ENCODE measurements at places on chromosomes 2 and 18.
A peak's percentile ranks its signal among the peaks of the same experiment; 100 is the strongest.

GRCh38 chr2:191645434-191646162 is 32.3 kb upstream of the NABP1 start:
- DNase-seq: no peak

- no peak for DNase-seq
These were observed 3.1 kb downstream of the STK39 start for GRCh38 chr2:168244318-168244717.

DNA sequence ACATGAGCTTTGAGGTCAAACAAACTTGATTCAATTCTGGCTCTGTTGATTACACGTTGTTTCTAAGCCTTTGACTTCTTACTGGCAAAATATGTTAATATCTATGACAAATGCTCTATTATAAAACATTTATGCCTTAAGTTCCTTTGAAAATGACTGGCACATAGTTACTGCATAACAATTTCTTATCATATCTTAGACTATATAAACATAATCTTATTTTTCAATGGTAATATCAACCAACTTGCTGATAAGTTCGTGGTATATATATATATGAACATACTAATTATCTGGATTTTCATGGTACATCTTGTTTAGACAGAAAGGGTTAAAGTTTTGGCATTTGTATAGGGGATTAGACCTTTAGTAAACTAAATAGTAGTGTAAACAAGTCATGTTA is 645.6 kb upstream of the ZNF804A start:
- no peak for DNase-seq

- no peak for DNase-seq
These were observed 794.2 kb upstream of the NXPH2 start for GRCh38 chr2:139574371-139574770.

GRCh38 chr18:5909125-5909524 is 13.8 kb upstream of the TMEM200C start:
- DNase-seq: no peak

DNA sequence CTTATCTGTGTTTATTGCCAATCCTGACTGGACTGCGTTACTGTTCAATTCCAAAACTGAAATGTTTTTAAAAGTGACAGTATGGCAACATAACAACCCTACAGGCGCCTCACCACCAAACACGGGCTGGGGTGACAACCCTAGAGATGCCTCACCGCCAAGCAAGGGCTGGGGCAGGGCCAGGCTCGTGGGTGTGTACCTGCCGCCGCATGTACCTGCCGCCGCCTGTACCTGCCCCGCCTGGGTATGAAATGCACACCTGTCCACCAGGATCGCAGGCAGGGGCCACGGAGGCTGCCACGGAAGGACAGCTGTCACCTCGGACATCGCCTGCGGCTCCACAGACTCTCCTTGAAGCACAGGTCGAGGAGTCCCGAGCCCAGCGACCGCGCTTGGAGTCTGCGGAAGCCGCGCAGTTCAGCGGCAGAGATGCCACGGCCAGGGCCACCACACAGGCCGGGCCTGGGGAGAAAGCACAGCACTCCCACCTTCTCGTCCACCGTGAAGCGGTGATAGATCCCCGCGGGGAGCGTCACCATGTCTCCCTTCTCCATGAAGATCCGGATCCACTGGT is 18.9 kb downstream of the ADI1 start:
- DNase-seq: no peak

GRCh38 chr2:68352651-68353391 is 12.3 kb upstream of the PLEK start:
- DNase-seq: no peak

DNA sequence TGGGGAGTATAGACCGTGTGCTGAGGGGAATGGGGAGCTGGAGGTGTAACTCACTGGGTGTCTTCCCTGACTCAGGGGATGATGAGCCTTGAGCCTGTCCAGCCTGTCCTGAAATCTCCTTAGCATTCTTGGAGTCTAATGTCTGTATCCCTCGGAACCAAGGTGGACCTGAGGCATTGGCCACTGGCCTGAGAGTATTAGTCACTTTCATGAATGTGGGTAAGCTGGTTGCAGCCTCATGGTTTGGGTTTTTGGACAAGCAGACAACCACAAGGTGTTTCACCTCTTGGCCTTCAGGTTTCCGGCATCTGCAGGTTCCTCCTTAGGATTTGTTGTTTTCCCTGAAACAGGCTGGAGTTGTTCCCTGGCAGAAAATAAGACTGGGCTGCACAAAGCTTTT is 63.2 kb downstream of the PRKCE start:
- no peak for DNase-seq

GRCh38 chr18:42087876-42088275 is 132.8 kb downstream of the PIK3C3 start:
- no peak for DNase-seq

DNA sequence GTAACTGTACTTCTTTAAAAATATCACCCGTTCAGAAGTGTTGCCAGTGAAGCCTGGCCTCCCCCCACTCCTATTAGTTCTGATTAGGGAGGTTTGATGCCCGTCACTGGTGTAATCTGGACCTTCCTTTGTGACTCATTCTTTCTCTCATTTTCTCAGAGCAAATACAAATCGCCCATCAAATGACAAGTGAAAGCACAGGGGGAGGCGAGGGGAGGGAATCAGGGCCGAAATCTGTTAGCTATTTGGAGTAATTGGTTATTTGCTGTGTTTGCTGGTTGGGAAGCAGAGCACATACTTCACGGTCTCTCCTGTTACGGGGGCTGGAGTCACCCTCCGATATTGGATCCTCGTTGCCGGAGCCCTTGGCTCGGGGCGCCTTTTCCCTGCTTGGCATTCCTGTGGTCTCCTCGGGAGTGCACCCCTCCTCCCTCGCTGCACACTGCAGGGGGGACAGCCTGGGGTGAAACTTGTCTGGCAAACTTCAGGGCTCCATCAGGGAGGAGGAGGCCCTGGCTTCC is 178.1 kb downstream of the DYSF start:
- DNase-seq: no peak

DNA sequence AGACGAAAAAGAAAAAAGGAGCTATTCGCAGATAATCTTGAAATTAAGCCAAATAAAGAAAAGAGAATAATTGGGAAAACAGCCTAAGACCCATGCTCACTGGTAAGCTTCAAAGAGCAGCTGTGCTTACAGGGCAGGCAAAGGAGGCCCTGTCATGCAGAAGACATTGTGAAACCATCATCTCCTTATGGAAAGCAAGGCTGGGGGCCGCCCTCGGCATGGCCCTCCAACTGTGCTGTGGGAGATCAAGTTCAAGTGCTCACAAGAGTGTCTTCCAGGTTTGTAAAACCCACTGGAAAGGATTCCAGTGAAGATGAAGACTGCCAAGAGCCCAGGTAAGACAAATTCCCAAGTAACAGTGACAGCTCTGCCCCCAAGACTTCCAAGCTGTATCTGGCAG is 32.2 kb downstream of the ACVR1 start:
- DNase-seq: no peak

DNA sequence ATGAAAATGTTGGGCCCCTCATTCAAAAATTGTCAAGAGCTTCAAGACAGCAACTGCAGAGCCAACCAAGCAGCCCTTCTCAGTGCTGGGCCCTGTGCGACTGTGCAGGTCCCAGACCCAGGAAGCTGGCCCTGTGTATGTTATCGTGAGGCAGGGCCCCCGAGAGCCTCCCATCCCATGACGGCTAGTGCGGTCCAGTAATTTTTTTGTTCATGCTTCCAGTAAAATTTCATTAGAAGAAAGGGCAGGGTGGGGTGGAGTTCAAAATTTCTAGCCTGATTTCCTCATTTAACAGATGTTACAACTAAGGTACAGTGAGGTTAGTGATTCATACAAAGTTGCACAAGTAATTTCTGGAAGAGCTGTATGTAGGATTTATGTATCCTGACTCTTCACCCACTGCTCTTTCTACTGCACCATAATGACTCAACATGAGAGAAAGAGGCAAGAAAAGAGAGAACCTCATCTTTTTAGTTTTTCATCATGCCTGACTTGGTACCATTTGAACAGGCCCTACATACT is 105.5 kb downstream of the ZEB2 start:
- DNase-seq: no peak

- no peak for DNase-seq
These were observed 104.4 kb downstream of the ASXL3 start for GRCh38 chr18:33682436-33682835.

DNA sequence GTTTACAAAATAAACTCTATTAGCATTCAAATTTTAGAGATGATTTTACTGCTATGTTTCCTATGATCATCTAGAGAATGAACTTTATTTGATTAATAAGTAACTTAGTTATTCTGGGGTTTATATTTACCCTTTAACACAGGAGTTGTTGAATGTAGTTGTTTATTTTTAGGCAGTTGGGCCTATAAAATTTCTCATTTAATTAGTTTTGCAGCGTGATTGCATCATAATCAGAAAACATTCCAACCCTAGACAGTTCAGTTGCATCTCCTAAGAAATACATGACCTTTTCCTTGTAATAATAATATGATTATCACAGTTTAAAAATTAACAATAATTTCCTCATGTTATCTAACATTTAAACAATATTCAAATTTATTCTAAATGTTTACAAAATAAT is 224.7 kb upstream of the CDH7 start:
- no peak for DNase-seq

GRCh38 chr18:40159141-40160017 is 1795.7 kb upstream of the PIK3C3 start:
- peak; percentile 20 for DNase-seq

- DNase-seq: no peak
These were observed 29.9 kb upstream of the MGAT5 start for GRCh38 chr2:134224005-134224404.

DNA sequence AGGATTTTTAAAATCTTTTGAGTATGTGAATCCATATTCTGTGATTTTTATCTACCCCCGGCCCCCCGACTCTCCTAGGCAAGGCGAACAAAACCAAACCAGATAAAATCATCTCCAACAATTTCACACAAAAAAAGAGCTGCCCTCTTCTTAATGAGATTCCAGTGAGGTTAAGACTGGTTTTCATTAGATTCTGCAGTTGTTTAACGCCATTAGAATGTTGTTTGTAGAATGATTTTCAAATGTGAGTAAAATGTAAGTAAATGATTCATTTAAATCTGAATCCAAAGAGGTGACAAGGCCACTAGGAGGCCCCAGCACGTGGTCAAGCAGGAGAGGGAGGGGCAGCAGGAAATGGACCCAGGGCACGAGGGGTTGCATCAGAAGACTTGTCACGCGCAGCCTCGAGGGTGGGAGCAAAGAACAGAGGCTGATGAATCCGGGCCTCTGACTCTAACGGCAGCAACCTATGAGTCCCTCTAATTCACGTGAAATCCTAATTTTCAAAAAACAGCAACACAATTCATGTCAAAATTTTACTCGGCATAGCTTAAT is 24.3 kb upstream of the KLHL29 start:
- DNase-seq: no peak

DNA sequence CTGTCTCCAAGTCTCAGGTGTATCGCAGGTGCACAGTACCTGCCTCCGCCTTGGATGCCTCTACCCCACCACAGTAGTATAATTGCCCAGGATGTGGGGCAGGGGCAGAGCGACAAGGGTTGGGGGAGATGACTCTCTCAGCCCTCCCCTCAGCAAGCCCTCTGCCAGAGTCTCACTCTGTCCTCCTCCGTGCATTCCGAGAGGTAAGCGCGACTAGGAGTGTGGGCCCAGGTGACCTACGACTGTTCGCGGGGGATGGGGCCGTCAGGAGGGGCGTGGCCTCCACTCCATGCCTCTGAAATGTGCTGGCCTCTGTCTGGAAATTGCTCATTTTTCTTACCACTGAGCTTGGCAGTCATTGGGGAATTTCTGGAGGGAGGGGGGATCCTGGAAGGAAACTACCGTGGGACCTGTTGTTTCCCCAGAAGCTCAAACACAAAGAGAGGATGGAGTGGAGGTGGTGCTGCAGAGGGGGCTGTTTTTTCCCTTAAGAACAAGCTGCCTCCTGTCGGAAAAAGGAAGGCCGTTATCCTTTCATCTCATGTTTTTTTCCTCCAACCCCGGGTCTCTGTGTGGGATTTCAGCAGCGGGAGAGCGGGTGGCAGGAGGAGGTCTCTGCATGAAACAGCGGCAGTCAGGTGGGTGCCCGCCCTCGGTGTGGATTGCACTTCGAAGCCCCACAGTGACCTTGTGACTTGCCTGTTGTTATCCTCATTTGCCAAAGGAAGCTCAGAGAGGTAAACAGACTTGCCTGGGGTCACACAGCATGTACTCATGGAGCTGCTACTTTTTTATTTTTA is 13.0 kb upstream of the RALB start:
- DNase-seq: peak; percentile 31

DNA sequence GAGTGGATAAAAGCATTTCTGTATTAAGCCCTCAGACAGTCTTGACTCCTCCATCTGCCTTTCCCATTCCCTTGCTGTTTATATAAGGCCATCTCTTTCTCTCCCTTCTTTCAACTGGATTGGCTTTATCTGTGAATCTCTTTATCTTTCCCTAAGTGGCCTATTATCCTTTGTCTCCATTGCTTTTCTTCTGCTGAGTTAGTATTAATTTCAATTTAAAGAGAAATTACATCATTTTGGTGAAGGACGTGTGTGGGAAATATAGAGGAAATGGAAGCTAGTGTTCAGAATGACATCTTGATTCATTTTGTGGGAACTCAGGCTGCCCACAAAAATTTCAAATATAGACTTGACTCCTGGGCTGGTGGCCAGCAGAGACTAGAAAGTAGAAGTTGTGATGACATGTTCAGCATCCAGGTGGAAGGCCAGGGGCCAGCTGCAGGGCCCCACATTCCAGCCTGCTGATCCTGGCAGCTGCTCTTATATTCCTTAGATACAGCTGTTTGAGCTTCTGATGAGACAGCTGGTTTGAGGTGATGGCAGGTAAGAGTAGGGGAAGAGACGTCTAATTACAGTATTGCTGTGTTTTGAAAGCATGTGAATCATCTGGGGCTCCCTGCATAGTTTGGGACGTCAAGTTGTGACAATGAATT is 52.3 kb downstream of the DIS3L2 start:
- DNase-seq: peak; percentile 43

GRCh38 chr18:7568426-7568825 is 1.3 kb downstream of the PTPRM start:
- DNase-seq: no peak

DNA sequence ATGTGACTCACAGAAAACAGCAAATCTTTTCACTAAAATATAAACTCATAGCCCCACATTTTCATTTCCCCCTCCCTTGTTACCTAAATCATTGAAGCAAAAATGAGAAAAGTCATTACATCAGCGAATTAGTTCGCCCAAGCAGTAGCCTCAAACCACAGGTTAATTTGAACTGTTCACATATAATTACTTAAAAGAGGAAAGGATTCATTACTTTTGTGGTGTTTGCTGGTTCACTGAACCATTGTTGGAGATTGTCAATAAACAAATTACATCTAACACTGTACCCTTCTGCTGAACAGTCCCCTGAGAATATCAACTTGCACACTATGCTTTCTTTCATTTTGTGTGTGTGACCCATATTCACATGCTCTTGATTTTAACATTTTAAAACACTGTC is 238.7 kb downstream of the ERBB4 start:
- no peak for DNase-seq

GRCh38 chr2:224260372-224261020 is 141.4 kb downstream of the FAM124B start:
- no peak for DNase-seq

- no peak for DNase-seq
These were observed 35.2 kb upstream of the NOSTRIN start for GRCh38 chr2:168767258-168767657.

DNA sequence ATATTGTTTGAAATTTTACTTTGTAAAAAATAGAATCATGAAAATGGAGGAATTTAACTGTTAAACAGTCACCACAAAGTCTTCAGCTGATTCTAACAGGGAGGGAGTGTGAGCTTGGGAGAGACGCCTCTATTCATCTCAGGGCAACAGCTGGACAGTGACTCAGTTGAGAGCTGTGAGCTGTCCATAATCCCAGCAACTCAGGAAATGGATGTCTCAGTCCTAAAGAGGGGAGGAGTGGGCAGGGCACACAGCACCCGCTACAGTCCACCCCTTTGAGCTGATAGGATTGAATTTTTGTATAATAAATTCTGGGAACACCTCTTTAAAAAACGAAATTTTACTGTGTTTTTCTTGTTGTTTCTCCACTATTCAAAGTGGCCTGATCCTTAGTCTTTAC is 255.1 kb upstream of the THUMPD2 start:
- no peak for DNase-seq

Data from LoVo (cell line).